ENCODE measurements at places on chromosomes 6 and 20.

DNA sequence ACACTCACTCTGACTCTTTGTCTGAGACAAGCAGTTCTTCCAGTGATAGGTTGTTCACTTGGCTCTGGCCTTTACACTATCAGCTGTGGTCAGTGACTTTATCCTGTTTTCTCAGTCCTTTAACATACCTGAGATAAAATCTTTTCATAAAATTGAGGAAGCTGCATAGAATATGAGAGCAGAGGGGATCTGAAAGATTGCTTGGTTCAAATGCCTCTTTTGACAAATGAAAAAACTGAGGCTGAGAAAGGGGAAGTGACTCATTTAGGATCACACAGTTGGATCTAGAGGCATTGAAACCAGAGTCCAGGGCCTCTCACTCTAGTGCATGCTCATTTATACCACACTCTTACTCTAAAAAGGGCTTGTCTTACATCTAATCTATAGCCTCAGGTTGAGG is 277.0 kb upstream of the TBX18 start:
- DNase-seq: no peak

DNA sequence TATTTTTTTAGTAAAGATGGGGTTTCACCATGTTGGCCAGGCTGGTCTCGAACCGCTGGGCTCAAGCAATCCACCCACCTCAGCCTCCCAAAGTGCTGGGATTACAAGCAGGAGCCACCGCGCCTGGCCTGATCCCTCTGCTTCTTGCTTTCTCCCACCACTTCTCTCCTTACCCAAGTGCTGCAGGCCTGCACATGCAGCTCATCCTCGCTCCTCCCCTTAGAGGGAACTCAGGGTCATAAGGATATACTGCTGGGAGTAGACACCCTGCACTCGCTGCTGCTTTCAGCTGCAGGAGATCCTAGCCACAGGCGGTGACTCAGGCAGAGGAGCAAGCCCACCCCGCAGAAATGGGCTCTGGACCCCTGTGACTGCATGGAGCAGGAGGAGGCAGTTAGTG is 40.0 kb upstream of the FANCE start:
- no peak for DNase-seq

- DNase-seq: peak; percentile 14
Measured at GRCh38 chr6:130676077-130676772, 151.0 kb upstream of the SMLR1 start.

DNA sequence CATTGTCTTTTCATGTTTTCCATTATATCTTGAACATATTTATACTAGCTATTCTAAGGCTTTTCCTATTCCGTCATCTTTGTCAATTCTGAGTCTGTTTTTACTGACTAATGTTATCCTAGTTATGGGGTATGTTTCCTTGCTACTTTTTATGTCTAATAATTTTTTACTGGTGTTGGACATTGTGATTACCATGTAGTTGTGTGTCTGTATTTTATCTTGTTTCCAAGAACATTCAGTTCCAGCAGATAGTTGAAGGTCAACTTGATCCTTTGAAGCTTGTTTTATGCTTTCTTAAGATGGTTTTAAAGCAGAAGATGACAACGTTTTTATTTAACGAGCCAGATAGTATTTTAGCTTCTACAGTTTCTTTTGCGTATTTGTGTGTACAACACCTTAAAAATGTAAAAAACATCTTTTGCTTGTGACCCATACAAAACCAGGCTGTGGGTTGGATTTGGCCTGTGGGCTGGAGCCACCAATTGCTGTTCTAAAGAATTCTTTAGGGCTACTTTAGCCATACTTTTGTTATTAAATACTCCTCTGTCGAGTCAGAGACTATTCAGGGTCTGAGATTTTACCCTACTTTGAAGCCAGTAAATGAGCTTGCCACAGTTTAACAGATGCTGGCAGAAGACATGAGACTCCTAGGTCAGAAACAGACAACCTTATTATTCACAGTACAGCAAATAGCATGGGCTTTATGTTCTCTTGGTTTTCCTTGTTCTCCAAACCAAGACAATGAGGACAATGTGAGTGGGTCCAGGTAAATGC is 38.7 kb upstream of the REV3L start:
- DNase-seq: no peak

DNA sequence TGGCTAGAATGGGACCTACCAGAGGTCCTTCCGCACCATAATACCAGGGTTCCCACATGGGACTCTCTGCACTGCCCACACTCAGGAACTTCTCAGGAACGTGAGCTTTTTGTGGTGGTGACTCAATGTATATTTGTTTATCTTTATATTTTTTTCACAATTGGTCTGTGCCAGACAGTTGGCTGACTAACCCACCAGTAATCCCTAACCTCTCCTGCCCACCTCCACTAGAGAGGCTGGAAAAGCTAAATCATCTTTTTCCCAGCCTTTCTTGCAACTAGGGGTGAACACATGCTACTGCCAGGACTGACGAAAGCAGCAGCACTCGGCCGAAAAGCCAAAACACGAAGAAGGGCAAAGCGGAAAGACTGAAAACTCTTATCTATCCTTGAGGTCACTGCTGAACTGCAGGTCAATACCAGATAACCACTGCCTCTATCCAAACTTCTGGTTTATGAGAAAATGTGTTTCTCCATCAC is 112.9 kb downstream of the TRERF1 start:
- DNase-seq: no peak

DNA sequence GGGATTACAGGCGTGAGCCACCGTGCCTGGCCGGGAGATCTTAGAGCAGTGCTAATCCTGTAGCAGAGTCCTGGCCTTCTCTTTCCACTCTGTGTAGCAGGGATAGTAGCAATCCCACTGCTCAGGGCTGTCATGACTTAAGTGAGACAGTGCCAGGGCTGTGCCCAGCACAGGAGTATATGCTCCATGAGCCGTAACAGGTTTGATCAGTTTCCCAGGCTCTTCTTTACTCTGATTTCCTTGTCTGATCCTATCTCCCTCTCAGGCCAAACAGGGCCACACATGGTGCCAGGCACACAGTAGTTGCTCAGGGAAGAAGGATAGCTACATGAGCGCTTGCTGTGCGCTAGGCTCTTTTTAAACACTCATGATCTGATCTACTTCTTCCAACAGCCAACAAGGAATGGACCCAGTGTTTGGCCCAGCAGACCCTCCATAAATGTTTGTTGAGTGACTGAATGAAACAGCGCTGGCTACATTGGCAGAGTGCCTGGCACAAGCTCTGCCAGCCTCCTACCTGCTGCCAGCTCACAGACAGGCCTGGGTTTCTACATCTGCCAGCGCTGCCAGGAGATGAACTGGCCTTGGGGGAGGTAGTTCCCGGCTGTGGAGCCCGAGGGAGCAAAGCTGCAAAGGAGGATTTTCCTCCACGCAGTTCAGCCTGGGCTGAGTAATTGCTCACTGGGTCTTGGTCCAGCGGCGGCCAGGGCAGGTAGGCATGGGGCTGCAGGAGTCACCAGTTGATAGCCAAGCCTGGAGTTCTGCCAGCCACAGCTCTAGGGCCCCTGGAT is 36.9 kb downstream of the SNAI1 start:
- DNase-seq: no peak

GRCh38 chr6:19866173-19866984 is 29.2 kb downstream of the ID4 start:
- DNase-seq: no peak

GRCh38 chr6:143697076-143697800 is 19.5 kb downstream of the PHACTR2 start:
- no peak for DNase-seq
